ENCODE measurements at places on chromosomes 3 and 15.

GRCh38 chr15:62647202-62647842 is 395.2 kb upstream of the TPM1 start:
- DNase-seq, result no peak

DNA sequence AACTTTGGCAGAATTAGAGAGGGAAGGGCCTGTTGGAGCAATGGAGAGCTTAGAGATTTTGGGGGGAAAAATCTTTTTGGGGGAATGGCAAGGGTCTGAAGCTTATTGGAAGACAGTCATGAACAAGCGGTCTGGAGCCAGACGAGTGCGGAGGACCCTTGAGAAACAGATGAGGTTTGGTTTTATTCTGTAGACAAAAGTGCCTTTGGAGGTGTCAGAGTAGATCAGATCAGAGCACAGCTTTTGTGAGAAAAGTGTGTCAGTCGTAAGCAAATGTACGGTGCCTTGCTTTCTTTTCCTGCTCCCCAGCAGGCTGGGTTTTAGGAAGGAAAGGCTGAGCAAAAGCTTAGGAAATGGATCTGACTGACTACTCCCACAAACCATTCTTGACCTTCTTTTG is 236.8 kb upstream of the TPRG1 start:
- DNase-seq, result no peak

DNA sequence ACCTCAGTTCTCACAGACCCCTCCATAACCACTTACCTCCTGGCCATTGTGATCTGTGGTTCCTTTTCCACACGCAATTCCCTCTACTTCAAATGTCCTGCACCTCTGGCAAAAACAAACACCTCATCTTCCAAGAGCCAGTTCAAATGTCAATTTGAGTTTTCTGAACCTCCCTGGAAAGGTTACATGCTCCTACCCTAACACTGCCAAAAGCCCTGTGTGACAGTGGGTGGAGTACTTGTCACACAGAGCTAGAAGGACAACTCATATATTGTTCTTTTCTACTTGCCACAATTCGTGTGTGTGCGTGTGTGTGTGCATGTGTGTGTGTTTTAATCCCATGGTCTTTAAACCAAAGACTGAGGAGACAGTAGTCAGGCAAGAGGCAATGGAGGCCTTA is 331.8 kb upstream of the ARHGEF26 start:
- no peak for DNase-seq

DNA sequence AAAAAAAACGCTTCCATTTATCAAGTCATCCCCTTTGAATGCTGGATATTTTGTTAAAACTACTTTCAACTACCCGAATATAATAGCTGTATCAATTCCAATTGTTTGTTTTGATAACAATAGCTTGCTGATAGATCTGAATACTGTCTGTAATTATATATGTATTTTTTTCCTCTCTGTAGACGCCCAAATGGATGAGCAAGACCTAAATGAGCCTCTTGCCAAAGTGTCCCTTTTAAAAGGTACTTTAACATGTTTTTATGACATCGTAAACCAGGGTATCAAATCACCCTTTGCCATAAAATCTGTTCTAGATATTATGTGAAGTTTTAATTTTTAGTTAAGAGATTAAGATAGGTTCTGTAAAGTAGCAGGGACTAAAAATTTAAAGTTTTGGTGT is 111.5 kb upstream of the FLNB start:
- DNase-seq, result no peak

GRCh38 chr15:52039925-52040781 is 21.1 kb downstream of the MAPK6 start:
- no peak for DNase-seq

Measured in GM13976 (cell line).